Activated naive CD8-positive, alpha-beta T cell treated with anti-CD3 and anti-CD28 coated beads, Interleukin-2, amount 50 U/mL, for 16 hours (primary cell): ENCODE measurements at places on chromosomes 11 and 22.

- no peak for DNase-seq
These were observed 50.0 kb upstream of the CLDN5 start for GRCh38 chr22:19574247-19574646.

- no peak for DNase-seq
These were observed 38.5 kb upstream of the NAV2 start for GRCh38 chr11:19673924-19674729.

- DNase-seq, result no peak
These were observed 29.0 kb upstream of the CARD16 start for GRCh38 chr11:105074166-105074530.

DNA sequence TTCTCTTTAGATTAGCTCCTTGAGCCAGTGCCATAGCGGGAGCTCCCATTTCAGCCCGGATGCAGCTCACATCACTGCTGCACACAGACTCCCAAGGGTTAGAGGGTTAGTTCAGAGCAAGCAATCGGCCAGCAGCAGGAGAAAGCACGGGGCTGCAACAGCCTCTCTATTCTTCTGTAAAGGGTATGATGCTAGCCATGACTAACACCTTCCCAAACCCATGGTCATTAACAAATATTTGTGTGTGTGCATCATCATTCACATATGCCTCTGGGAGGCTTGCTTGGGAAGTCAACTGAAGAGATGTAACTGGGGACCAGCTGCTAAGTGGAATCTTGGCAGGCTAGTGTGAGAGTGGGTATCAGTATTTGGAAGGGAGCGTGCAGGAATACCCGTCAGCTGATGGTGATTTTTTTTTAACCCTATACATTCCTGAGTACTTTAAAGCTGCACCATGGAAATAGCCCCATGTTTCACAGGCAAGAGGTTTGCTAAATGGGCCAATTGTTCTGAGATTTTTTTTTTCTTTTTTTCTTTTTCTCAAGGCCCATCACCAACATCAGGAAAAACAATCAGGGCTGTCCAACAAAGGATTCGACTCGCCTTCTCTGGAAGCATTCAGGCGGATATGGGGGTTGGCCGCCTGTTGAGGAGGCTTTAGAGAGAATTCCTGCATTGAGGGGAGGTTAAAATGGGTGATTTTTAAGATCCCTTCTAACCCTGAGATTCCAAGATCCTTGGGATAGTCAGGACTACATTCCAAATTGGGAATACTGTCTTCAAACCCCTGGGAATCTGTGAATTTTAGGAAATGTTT, 33.2 kb upstream of the CCDC89 start:
- DNase-seq, result no peak

GRCh38 chr11:120578596-120579154, 67.1 kb downstream of the GRIK4 start:
- no peak for DNase-seq

- no peak for DNase-seq
These were observed 5.2 kb downstream of the RAB6A start for GRCh38 chr11:73755670-73756069.

GRCh38 chr11:72745511-72745910, 6.7 kb downstream of the ARAP1 start:
- no peak for DNase-seq

GRCh38 chr11:71080239-71081097, 171.9 kb downstream of the SHANK2 start:
- DNase-seq, result no peak

DNA sequence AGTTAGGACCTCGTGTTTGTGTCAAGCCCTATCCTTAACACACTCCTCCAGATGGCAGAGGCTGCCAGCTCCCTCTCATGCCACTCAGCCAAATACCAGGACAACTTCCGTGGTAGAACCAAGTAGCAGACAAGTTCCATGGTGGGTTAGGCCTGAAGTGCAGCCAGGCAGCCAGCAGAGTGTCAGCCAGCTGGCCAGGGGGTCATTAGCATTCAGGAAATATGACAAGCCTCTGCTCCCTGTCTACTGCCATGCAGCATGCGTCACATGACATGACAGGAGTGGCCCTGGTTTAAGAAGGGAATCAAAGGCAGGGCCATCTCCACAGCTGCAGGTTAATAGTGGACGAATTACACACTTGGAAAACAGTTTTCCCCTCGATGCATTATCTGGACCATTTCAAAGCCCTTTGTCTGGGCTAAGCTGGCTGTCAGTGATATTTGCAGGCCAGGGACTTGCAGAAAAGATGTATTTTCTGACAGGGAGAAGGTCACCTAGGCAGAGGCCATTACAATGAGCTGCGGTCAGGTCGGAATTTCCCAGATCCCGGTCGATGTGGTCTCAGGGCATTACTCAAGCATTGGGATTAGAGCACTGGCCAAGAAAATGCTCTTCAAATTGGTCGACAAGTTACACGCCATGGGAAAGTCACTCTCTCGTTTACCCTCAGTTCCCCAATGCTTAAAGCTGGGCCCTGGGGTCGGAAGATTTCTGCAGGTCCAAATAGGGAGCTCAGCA, 461.7 kb upstream of the CADM1 start:
- no peak for DNase-seq

DNA sequence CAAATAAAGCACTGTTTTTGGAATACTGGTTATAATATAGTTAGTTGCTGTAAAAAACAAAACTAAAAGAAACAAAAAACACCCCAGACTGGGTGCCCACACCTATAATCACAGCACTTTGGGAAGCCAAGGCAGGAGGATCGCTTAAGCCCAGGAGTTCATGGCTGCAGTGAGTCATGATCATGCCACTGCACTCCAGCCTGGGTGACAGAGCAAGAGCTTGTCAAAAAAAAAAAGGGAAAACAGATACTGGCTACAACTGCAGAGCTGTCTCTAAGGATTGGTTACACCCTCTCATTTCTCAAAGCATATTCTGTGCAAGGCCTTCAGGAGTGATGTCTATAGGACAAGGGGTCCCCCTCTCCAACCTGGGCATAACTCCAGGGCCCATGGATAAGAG, 14.6 kb upstream of the STK33 start:
- DNase-seq, result no peak

- no peak for DNase-seq
These were observed 61.5 kb upstream of the EED start for GRCh38 chr11:86182976-86183584.

GRCh38 chr11:2386591-2386990, 9.5 kb downstream of the CD81 start:
- DNase-seq, result no peak

- DNase-seq, result no peak
These were observed 16.9 kb upstream of the TRMU start for GRCh38 chr22:46318576-46318975.

DNA sequence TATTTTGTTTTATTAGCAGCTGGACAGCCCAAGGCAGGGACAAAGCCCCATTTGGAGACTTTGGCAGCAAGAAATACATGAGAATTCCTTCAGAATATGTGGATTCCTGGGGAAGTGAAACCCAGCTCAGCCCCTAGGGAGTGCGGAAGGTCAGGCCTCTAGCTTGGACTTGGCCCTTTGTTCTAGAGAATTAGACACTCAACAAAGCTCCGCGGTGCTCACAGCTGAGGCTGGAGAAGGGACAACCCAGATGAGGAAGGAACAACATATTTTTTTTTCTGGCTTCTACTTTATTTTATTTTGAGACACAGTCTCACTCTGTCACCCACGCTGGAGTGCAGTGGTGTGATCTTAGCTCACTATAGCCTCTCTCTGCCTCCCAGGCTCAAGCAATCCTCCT, 44.7 kb upstream of the SEPTIN5 start:
- DNase-seq, result no peak

DNA sequence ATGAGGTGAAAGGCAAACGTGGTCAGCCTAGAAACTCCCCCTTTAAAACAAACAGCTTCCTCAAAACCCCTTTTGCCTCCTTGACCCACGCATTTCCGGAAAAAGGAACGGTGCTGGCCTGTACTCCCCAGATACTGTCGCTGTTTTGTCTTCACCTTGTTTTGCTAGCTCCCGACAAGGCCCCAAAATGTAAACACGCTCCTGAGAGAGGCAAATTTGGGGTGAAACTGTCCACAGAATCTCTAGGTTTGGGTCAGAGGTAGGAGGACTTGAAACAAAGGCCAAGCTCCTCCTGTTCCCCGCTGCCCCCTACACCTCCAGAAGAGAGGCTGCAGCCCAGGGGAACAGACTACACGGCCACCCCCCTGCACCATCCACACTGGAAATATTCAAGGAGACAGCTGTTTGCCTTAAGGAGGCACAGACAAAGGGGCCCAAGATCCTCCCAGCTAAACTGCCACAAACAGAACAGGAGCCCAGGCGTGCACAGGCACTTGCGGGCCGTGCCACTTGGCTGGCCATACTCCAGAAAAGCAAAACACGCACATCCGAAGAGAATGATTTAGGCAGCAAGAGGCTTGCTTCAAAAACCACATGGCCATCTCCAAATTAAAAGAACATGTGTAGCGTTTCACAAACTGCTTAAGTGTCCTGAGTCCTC, 160.5 kb upstream of the GRK3 start:
- no peak for DNase-seq

DNA sequence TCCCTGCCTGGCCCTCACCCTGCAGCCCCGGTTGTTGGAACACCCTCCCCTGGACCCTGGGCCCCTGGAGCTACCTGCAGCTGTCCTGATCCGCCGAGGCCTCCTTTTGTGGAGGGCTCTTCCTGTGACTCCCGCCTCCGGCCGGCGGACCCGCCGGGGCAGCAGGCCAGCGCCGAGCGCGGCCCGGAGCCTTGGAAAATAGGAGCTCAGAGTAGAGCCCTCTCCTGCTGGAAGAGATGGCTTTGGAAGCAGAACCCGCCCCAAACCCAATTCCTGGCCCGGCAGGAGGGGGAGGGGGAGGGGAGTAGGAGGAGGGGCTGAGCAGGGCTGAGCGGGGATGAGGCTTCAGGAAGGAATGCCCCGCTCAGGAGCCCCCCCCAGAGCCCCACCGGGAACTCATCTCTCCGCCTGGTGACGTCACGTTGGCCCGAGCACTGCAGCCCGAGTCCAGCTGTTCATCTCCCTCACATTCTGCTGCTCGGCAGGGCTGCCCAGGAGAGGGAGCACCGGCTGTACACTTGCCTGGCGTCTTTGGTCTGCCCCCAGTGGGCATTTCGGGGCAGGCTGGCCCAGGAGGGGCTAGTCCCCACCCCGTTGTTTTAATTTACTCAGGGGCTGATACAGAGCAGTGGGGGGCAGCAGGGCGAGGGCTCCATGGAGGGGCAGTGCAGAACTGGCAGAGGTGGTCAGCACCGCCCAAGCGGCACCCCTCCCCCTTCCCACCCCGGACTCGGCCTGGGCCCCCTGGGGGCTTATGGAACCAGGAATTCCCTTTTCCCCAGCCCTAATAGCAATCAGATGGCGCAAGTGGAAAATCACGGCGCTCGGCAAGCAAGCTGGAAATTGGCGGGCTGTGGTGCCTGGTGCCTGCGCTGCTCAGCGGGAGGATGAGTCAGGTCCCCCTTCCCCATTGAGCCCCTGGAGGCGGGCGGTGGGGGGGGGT, at the start of gene MRGPRF:
Gene MRGPRF, minus strand, starts transcription at position 238 of the 943 bp plus-strand sequence. CDS start 3,345 bp downstream, outside the sequence.
- DNase-seq, result no peak

DNA sequence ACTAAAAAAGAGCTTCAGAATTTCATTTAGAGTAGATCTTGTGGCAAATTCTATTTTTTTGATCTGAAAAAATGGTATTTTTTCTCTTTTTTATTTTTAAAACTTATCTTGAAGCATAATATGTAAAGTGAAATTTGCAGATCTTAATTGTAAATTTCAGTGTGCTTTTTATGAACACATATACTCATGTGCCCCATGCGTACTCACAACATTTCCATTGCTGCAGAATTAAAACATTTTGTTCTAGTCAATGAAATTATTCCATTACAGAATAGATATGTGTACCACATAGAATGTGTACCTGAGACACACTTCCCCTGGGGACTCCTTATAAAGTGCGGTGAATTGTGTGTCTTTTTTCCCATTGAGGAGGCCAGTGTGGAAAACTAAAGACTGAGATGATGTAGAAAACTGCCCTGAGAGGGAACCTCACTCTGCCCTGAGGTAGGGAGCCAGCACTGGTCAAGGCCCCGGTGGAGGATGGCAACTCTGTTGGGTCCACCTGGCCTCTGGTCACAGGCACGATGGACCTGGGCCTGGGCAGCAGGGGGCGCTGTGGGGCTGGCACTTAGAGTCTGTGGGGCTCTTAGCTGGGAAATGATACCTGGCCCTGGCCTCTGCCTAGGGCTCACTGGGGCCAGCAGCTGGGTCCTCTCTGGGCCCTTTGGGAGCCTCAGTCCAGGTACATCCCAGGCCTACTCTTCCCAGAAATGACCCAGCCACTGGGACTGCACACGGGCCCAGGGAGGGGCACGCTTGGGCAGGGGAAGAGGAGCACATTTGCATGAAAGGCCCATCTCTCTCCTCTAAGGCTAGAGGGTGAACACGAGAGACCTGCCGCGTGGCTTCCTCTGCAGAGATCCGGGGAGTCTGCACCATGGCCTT, 77.9 kb upstream of the TOP3B start:
- DNase-seq, result no peak

DNA sequence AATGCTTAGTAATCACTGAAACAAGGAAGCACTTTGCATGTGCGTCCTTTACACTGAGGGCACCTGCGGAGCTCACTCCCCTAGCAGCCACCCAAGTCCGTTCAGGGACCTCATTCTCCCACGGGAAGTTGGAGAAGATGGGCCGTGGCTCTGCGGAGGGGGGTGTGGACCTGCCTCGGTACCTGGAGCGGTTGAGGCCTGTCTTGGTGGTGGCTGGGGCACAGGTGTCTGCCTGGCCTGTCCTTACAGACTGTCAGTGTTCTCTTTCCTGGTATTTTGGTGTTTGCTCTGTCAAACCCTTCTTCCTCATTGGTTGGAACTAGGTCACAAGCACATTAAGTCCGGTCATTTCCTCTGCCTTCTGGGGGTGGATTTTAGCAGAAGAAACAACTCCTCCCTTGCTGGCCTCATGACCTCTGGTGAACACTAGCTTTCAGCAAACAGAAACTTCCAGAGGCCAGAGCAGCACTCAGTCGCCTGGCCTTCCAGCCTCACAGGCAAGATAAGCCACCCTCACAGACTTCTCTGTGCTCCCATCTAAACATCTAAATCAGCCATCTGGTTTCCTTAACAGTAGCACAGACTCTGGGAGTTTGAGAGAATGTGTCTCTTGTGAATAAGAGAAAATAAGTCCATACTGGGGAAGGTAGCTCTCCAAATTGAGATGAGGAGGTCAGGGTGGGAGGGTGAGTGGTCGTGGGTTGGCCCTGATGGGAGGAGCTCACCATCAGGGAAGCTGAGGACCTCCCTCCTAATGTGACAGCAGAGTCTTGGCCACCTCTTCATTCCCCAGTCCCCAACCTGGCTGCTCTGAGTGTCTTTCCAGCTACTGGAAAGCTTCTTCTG, 8.6 kb downstream of the SNAP29 start:
- DNase-seq, result no peak

GRCh38 chr22:43177479-43177878, 9.5 kb downstream of the TTLL12 start:
- no peak for DNase-seq

- DNase-seq, result no peak
These were observed 3.1 kb upstream of the CLDN5 start for GRCh38 chr22:19527321-19527721.

- no peak for DNase-seq
These were observed 203.0 kb downstream of the KIRREL3 start for GRCh38 chr11:126797457-126798169.

GRCh38 chr11:22688914-22689313, 22.5 kb downstream of the GAS2 start:
- DNase-seq, result no peak
